Stimulated activated CD8-positive, alpha-beta memory T cell treated with anti-CD3 and anti-CD28 coated beads, Interleukin-2, amount 100 ng/mL, for 1 hour (primary cell): ENCODE measurements at places on chromosomes 2 and 18.

- no peak for DNase-seq
These were observed 182.6 kb downstream of the DCDC2C start for GRCh38 chr2:3885629-3886628.

- DNase-seq, result no peak
These were observed 58.6 kb upstream of the DOCK10 start for GRCh38 chr2:225100856-225101294.

DNA sequence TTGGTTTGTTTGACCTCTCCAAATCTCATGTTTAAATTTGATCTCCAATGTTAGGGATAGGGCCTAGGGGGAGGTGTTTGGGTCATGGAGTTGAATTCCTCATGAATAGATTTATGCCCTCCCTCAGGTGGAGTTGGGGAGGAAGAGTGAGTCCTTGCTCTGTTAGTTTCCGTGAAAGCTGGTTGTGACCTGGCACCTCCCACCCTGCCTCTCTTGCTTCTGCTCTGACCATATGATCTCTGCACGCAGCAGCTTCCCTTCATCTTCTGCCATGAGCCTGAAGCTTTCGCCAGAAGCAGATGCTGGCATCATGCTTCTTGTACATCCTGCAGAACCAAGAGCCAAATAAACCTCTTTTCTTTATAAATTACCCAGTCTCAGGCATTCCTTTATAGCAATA, 231.6 kb upstream of the ERBB4 start:
- DNase-seq, result no peak

DNA sequence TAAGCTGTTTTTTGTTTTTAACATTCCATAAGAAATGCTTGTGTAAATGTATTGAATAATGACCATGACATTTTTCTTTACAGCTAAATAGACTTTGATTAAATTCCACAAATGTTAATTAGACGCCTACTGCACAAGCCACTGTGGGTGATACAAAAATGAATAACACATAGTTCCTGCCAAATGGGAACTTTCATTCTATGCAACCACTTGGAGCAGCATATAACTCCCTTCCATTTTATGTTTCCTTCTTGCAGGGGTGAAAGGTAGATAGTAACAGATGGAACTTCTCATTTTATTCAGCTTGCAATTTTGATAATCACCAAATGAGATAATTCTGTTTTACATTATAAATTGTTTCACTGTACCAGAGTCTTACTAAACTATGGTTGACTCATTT, 70.0 kb upstream of the THUMPD2 start:
- DNase-seq, result no peak

DNA sequence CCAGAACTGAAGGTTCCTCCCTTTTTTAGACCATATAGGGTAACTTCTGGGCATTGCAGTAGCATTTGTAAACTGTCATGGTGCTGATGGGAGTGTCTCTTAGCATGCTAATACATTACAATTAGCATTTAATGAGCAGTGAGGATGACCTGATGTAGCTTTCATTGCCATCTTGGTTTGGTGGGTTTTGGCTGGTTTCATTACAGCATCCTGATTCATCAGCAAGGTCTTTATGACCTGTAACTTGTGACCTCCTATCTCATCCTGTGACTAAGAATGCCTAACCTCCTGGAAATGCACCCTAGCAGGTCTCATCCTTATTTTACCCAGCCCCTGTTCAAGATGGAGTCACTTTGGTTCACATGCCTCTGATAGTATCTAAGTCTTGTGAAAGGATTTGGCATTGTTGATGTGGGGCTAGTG, 159.0 kb downstream of the TMX3 start:
- no peak for DNase-seq

DNA sequence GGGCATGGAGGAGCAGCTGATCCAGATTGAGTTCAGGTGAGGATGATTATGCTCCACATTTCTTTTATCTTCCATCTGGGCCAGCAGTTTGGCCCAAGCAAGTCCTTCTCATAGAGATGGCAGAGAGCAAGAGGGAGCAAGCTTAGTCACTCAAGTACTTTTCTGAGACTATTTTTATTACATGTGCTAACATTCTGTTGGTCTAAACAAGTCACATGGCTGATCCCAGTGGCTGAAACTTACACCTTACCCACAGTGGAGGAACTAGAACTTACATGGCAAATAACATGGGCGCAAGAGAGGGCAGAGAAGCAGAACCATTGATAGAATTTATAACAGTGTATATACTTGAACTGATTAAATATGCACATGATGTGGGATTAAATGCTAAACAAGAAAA, 105.7 kb downstream of the KYNU start:
- DNase-seq, result no peak

DNA sequence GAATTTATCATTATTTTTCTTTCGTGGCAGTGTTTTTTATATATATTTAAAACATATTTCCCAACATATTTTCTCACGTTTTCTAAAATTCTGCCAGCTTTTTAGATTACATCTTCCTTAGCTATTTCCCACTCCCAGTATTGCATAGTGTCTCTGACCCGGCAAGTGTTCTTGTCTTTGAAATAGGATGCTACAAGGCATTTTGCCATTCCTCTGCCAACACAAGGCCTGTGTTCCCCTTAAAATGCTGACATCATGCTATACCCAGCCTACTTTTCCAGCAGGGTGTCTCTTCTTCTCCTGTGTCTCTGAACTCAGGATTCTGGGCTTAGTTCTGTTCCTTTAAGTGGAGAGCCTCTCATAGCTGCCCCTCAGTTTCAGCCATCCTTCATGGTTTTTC, 115.2 kb downstream of the DIS3L2 start:
- DNase-seq, result no peak

GRCh38 chr2:126663184-126663963, 7.4 kb downstream of the GYPC start:
- DNase-seq, result no peak

DNA sequence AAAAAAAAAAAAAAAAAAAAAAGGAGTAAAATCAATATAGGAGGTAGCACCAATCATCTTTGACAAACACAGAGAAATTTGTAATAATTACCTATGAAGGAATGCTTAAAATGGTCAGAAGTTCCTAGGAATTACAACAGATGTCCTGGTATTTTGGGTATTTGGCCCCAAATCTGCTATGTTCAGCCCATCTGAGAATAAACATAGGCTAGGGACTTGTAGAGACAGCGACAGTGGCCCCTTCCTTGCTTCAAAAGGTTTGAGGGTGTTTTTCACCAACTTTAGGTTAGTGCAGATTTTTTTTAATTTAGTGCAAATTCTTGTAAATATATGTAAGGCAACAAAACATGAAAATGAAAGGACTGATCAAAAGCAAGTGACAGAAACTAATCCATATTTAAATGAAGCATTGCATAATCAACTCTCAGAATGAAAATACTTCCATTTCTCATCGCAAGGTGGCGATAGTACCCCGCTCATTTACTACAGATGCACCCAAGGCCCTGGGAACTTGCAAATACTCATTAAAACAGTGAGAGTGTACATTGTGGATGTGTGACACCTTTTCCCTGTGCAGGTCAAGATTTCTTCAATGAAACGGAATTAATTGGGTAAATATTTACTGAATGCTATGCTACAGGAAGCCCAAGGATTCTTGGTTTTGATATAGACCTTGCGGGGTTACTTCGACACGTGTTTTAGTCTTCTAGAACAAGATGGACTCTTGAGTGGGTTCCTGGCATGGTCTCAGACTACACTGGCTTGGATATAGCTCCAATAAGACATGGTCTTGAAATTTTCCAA, 44.6 kb downstream of the FAM124B start:
- DNase-seq, result peak; percentile 10

- DNase-seq, result no peak
These were observed 6.6 kb downstream of the GALNT5 start for GRCh38 chr2:157264099-157264498.

DNA sequence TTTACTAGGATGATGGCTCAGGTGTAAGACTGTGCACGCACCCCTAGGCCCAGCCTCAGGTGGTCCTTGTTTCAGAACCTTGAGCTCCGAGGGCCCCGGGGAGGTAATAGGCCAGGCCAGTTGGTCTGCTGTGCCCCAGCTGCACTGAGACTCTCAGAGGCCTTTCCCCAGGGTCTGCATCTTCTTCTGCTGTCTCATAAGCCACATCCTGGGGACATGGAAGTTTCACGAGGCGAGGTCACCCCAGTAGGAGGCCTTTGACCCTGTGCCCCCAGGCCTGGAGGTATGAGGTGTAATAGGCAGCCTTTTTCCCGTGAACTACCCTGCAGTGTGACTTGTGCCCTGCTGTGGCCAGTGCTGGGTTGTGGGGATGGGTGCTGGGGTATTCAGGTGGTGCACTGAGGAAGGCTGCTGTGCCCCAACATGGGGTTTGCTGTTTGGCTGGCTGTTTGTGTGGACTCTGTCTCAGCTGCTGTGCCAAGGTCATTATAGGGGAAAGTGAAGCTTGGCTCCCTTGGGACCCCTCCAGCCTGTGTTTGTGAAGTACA, 6.9 kb downstream of the OXER1 start:
- DNase-seq, result no peak

DNA sequence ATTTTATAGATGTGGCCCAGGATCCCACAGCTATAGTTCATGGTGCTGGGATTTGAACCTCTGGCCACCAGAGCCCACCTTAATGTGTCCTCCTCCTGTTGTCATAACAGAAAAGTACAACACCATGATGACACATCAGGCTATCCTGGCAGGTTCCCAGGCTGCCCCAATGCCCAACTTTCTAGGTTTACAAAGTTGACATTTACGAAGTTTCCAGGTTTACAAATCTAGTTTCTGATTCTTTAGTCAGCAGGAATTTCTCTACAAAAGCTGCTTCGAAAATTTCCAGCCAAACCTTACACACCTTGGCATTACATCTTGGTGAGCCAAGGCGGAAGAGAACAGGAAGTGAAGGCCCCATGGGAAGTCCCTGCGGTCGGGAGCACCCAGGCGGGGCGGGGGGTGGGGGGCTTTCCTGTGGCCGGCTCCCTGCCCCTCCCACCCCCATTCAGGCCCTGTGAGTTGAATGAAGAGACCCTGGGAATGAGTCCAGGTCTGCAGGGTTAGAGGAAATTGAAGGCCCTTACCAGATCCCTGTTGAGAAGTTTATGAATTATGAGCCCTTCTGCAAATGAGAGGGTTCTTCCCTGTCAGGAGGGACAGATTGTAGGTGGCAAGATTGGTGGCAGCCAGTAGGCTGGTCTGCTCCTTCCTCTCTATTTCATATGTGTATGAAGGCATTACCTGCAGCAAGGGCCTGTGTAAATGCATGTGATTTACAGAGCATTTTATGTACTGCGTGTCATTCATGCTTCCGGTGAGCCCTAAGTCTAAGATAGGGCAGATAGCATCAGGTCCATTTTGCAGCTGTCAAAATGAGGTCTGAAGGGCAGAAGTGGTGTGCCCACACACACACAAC, 11.1 kb upstream of the IL1RN start:
- no peak for DNase-seq

GRCh38 chr2:96218508-96219131, 10.0 kb upstream of the STARD7 start:
- DNase-seq, result no peak

GRCh38 chr2:9973690-9974089, 22.2 kb downstream of the GRHL1 start:
- no peak for DNase-seq

GRCh38 chr2:30403592-30404312, 43.3 kb upstream of the LCLAT1 start:
- DNase-seq, result no peak

GRCh38 chr18:66571845-66572244, 32.0 kb downstream of the CDH19 start:
- DNase-seq, result no peak

DNA sequence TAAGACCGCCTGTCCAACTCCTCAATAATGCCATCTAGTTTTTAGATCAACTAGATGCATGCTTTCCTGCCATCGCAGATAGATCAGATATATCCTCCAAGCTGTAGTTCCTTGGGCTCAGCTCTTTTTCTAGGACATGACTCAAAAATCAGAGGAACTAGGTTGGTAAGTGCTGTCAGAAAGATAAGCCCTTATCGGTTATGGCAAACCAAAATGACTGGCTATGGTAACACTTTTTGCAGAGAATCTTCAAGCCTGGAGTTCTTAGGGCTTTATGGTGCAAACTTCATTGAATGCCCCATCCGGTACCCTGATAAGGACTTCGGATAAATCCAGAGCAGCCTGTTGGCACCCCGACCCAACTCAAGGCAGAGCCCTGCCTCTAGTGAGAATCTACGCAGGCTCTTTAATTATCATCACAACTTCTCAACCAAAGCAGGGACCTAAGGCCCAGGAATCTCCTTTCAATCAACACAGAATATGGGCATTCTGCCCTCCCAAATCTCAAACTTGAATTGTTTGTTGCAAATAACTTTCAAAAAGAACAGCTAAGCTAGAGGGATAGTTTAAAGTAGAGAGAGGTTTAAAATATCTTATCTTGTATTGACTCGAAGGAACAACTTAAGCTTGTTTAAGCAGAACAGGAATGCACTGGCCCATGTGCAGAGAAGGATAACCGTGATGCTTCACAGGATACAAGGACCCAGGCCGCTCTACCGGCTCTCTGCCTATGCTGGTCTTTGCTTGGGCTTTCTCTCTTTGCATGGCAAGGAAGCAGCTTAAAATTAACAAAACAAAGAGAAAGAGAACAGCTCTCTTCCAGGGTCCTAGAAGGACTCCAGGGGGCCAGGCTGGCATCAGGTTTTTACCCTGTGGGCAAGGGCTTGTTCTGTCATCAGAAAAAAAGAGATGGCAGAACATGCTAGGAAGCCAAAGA, 3.4 kb upstream of the CYP1B1 start:
- no peak for DNase-seq

DNA sequence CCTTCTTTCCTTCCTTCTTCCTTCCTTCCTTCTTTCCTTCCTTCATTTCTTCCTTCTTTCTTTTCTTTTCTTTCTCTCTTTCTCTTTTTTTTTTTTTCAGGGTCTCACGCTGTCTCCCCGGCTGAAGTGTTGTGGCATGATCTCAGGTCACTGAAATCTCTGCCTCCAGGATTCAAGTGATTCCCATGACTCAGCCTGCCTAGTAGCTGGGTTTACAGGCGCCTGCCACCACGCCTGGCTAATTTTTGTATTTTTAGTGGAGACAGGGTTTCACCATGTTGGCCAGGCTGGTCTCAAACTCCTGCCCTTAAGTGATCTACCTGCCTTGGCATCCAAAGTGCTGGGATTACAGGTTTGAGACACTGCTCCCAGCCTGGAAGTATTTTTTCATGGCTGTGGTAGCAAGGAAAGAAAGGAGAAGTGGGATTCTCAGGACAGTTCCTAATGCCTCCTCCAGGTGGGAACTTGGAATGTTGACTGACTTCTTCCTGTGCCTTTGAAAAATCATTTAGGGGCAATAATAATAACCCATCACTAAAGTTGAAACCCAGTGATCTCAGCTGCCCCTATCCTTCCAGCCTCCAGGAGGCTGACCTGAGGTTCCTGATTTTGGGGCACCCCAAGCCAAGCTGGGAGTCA, 89.3 kb upstream of the CELF4 start:
- DNase-seq, result no peak

DNA sequence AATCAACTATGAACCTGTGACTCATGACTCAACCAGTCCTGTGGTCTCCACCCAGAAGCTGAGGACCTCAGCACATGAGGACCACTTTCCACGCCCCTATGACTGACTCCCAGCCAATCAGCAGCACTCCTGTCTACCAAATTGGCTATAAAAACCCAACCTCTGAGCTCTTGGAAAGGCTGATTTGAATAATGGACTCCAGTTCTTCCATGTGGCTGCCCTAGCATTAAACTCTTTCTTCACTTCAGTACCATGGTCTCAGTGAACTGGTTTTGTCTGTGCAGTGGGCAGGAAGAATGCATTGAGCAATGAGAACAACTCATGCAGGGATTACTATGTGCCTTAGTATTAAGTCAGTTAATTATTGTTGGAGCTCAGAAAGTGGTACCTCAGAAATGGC, 78.3 kb downstream of the CMPK2 start:
- DNase-seq, result no peak

- no peak for DNase-seq
These were observed 2.7 kb upstream of the TMBIM1 start for GRCh38 chr2:218295029-218295428.

- DNase-seq, result no peak
These were observed 179.7 kb upstream of the ACVR2A start for GRCh38 chr2:147665105-147665504.
